Cerebellar cortex (tissue), 1 donor: ENCODE measurements at places on chromosomes 3 and 15.

GRCh38 chr15:63195569-63196015 is 6.2 kb downstream of the RAB8B start:
- no peak for DNase-seq

GRCh38 chr3:52860424-52860768 is 25.6 kb upstream of the MUSTN1 start:
- no peak for DNase-seq

DNA sequence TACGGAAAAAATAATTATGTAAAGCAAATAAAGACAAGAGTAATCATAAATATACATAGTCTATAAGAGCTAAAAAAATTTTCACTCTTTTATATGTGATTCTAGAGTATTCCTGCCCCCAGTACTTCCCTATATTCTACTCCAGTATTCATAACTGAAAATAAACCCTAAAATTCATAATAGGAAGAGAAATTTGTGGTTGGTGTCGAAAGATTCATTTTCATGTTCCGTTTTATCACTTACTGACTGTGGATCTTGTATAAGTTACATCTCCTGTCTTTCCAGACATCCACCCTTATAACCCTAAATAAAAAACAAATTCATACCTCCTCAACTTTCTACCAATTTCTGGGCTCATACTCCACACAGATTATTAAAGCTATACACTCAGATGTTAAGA is 16.0 kb upstream of the MBNL1 start:
- no peak for DNase-seq

DNA sequence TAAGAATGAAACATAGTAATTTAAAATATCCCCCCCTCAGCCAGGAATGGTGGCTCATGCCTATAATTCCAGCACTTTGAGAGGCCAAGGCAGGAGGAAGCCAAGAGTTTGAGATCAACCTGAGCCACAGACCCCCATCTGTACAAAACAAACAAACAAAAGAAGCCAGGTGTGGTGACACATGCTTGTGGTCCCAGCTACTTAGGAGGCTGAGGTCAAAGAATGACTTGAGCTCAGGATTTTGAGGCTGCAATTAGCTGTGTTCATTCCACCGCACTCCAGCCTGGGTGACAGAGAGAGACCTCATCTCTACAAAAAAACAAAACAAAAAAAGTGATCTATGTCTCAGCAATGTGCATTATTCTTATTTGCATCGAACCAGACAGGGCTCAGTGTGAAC is 800.8 kb downstream of the MCTP2 start:
- DNase-seq: no peak

- no peak for DNase-seq
These were observed 73.1 kb upstream of the SLCO3A1 start for GRCh38 chr15:91780387-91780786.

- DNase-seq: no peak
These were observed 766.4 kb downstream of the AGBL1 start for GRCh38 chr15:86846036-86846435.

DNA sequence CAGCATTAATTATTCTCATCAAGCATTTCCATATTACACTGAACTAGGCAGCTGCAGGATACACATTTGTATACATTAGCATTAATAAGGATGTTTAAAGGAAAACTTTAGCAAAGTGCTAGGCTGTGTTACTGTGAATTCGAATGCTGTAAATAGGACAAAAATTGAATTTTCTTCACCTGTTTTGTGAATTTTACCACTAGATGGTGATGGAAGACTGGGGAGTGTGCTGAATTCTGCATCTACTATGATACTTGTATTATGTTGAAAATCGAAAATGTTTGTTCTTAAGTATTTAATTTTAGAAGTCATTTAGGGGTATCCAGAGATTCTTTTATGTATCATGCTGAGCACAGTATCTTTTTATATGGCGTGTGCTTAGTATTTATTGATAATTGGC is 12.3 kb upstream of the P2RY14 start:
- no peak for DNase-seq

GRCh38 chr15:64864068-64864467 is 22.4 kb downstream of the PLEKHO2 start:
- no peak for DNase-seq

DNA sequence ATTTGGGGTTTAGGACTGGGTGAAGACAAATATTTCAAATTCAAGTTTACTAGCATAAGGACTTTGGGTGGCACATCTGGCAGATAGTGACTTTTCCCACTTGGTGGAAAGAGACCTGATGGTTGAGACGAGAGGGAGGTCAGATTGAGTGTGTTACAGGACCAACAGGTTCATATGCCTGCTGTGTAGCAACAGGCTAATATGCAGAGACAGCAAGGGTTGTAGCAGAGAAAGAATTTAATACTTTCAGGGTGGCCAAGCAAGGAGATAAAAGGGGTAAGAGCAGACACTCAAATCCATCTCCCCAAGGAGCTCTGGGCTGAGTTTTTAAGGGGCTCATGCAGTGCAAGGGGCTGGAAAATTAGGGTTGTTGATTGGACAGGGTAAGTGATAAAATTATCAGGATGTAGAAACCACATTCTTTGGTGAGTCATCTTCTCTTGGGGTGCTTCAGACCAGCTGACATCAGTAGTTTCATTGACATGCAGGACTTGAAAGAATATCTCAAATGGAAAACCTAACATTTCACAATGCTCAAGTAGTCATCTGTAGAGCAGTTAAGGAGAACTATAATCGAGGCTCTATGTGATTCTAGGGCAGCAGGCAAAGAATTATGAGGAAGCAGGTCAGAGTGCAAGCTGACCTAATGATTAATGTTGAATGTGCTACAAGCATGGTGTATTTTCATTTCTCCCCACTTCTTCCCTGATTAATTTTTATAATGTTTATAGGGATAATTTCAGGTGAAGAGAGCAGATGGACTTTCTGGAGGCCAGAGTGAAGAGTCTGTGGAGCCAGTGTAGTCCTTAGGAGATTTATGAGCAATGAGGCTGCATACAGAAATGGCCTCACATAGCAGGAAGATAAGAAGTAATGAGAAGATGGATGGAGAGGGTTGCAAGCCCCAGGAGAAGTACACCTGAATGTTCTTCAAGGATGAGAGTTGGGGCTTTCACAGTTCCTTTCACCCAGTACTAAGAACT is 13.7 kb downstream of the FOXB1 start:
- no peak for DNase-seq

- DNase-seq: no peak
These were observed 22.5 kb downstream of the SLC6A20 start for GRCh38 chr3:45773714-45774449.

GRCh38 chr15:83904107-83905040 is 250.5 kb downstream of the ADAMTSL3 start:
- DNase-seq: peak; percentile 19

GRCh38 chr15:68200016-68200861 is 4.9 kb downstream of the CALML4 start:
- DNase-seq: no peak

GRCh38 chr3:155553780-155554179 is 191.1 kb downstream of the PLCH1 start:
- DNase-seq: no peak

- no peak for DNase-seq
These were observed 245.3 kb downstream of the BBX start for GRCh38 chr3:107767897-107768605.

DNA sequence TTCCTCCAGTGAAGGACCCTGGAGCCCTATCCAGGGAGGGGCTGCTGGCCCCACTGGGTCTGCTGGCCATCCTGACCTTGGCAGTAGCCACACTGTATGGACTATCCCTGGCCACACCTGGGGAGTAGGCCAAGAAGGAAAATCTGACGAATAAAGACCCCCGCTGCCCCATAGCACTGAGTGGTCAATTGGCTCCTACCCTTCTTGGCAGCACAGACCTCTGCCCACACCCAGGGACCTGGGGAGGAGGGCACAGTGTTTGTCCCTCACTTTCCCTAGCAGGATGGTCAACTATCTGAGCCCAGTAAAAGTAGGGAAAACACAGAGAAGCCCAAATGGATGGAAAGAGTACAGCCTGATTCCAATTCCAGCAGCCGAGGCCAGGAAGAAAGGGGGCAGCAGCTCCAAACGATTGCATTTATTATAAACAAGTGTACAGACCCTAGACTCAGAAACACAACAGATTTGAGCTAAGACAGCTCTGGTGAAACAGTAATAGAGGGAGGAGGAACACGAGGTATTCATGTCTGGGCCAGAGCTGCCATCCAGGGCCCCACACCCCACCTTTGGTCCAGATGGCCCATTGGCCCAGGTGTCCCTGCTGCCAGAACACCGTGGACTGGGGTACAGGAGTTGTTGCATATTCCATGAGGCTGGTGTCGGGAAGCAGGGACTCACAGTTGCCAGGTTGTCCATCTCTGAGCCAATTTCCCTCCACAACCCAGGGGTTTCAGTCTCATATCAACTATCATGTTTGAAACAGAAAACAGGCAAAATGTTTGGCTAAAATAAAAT is 21.1 kb downstream of the ATRIP start:
- peak; percentile 87 for DNase-seq

GRCh38 chr3:143608966-143609365 is 239.3 kb downstream of the SLC9A9 start:
- DNase-seq: no peak

- no peak for DNase-seq
These were observed 91.7 kb downstream of the CEMIP start for GRCh38 chr15:80870893-80871292.

DNA sequence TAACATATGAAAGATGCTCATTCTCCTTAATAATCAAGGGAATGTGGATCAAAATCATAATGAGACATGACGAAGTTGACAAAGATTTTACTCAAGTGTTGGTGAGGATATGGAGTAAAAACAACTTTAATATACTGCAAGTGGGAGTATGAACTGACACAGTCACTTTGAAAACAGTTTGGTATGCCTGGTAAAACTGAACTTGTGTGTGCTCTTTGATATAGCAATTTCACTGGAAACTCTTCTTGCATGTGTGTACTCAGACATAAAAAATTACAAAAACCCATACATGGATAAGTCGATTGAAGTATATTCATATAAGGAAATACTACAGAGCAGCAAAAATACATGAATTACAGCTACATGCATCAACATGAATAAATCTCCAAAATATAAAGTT is 182.5 kb downstream of the NFKBIZ start:
- no peak for DNase-seq

DNA sequence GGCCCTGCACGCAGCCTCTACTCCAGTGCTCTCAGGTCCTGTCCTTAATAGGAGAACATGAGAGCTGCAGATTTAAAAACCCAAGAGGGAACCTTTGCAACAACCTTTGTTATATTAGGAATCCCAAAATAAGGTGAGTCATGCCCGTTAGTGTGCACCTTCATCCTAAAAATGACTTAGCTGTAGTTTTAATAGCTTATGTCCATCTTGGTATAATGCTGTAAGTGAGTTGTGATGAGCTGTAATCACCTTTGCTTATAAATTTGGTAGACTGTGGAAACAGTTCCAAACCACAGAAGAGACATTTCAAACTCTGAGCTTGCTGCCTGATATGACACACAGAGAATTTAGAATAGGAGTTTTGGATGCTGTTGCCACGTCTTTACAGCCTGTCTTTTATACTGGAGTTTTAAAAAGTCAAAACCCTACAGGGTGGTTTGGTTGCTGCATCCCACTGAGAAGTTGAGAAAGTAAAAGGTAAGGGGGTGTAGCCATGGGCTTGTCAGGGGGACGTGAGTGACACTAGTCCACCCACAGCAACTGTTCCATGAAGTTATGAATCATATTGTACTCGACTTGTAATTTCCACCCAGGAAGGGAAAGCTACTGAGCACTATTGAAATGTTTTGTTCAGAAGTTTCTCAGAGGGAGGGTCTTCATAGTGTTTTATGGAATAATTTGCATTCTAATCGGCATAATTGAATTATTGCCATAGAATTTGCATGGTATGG is 27.4 kb upstream of the CD47 start:
- DNase-seq: no peak

DNA sequence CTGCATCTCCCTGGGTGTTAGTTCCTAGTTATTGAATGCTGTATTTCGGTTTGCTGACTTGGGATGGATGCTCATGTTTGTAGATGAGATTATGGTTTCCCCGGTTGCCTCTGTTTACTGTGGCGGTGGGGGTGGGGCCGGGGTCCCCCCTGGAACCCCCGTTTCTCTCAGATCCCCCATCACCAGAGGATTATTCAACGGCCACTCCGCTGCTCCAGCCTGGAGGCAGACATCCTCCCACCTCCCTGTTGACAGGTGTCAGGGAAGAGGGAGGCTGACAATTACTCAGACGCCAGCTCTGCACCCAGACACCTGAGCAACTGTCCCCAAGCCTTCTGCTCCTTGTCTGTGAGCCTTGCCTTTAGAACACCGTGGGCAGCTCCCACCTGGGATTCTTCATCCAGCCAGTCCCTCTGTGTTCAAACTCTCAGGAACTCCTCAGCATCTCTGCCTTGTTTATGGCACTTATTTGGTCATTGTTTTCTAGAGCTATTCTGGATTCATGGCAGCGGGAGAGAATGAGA is 95.9 kb upstream of the PRR20G start:
- no peak for DNase-seq

DNA sequence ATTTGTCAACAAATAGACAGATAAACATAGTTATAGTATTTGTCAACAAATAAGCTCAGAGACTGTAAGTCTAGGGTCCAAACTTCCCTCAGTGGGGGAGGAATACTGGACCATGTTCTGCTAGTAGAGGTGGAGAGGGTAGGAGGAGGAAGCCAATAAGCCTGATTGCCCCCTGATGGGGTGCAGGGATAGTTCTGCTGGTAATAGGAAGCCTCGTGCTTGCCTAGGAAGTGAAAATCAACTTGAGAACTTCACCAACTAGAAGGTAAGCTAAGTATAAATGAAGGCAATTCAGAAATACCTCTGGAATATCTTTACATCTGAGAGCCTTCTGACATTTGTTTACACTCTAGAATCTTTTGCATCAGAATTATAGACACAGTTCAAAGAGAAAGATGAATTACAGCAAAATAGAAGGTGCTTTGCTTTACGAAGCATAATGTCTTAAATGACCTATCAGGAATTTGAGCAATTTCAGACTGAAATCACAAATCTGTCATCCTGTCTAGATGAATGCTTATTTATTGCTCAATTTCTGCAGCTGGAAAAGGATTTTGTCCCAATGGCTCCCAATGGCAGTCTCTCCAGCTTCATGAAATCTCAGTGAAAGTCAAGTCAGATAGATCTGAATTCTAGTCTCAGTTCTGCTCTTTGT is 225.6 kb upstream of the TBC1D5 start:
- DNase-seq: no peak

DNA sequence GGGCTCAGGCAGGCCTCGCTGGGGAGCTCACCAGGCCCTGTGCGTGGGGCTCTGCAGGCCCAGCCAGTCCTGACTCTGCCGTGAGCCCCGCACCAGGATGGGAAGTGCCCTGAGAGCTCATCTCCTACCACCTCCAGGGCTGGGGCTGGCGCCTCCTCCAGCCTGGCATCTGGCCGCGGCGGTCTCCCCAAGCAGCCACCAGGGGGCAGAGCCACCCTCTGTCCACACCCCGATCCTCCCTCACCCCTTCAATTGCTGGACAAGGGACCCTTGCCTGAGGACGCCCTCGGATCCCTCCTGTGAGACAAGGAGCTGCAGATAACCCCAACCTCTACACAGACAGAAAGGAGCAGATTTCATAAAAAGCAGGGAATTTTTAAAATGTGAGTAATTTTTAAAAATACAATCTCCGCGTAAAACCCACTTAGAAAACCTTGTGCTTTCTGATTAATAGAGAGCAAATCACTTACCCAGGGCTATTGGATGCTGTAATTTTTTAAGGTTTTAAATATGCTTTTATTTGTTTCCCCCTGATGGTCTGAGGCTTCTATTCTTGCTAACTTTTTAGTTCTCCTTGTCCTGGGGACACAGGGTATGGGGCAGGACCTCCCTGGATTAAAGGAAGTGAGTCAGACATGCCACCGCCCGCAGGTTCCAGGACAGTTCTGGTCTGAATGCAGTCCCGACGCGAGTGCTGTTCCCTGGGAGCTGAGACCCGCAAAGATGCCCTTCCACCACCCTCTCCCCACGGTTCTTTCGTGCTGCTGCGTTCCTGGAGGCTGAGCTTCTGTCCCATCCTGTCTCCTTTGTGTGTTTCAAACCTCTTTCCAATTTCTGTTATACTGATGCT is 52.3 kb upstream of the CHRNA7 start:
- DNase-seq: peak; percentile 40
